Brain (organoid and tissue), 16 donors: ENCODE measurements at places on chromosomes 3 and 15. TPM values are rescaled to one million over a fixed set of nuclear protein-coding genes. Genes with fewer than 3 reads are reported as not detected.

DNA sequence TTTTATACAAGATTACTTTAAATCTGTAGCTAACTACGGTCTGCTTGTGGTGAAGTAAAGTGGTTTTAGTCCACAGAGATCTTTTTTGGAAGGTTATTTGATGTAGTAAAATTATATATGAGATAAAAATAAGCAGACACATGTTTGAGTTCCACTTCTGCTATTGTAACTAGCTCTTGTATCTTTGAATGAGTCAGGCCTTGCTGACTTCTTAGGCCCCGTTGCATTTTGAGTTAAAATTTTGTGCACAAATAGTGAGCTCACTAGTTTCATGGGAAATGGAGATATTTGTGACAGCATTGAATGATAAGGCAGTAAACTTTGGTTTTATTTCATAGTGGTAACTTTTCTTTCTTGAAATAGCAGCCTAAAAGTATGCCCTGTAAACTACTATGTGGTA is 42.6 kb downstream of the ARIH1 start:
- no peak for DNase-seq

DNA sequence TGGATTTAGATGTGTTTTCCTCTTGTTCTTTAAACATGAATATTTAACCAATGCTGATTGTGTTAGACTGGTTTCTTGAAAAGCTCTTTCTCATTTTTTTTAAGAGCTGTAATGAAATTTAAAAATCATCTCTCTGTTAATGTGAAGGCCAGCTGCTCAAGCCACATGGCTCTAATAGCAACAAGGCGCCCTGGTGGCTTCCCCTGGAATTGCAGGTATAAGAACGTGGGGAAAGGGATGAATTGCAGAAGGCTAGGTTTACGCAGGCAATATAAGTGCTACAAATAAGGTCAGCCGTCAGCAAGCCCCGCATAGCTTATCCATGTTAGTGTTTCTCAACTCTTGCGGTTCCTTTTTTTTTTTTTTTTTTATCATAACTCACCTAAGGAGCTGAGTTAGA is 108.5 kb downstream of the SAMMSON start:
- DNase-seq, result no peak

- DNase-seq, result no peak
Measured at GRCh38 chr3:123032057-123032456, 4.5 kb upstream of the SEMA5B start.

- no peak for DNase-seq
Measured at GRCh38 chr3:143825513-143825912, 22.8 kb downstream of the SLC9A9 start.

DNA sequence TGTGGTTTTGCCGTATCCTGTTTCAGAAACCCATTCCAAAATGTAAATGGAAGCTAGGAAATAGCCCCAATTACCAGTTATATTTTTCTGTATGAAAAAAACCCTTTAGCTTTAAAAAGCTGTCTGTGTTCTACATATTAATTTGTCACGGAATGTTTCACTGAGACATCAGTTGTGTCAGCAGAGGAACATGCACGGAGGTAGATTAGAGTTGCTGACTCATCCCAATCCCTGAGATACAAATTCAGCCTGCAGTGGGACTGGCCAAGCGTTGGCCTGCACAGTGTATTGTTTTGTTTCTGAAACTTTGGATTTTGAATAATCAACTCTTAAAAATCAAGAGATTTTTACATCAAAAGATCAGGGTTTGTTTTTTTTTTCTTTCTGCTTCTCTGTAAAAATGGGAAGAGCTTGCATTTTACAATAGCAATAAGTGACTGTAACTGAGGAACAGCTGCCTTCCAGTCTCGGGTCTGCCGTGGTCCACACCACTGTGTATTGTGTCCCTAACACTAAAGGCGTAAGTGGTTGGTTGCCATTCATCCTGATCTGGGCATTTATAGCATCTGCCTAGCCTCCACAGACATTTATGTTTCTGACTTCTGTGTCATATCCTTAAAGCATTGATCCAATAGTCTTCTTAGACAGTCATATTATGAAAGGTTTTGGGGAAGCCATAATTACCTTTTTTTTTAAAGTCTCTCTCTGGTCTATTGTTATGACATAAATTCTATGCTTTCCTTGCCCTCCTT is 218.1 kb downstream of the ADAMTSL3 start:
- DNase-seq, result no peak

DNA sequence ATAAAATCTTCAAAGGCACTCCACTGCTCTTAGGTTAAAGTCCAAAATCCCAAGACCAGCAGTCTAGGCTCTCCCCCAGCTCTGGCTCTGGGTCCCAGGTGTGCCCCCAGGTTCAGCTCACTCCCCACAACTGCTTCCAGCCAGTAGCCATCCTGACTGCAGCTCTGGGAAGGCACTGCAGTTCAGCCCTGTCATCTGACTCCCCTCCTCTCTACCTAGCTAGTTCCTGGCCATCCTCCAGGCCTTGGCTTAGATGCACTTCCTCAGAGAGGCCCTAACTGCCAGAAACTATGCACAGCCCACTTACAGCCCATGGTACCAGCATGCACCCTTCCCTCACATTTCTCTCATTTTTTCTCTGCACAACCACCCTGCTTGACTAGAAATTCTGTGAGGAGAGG is 25.5 kb downstream of the TBC1D2B start:
- DNase-seq, result no peak

DNA sequence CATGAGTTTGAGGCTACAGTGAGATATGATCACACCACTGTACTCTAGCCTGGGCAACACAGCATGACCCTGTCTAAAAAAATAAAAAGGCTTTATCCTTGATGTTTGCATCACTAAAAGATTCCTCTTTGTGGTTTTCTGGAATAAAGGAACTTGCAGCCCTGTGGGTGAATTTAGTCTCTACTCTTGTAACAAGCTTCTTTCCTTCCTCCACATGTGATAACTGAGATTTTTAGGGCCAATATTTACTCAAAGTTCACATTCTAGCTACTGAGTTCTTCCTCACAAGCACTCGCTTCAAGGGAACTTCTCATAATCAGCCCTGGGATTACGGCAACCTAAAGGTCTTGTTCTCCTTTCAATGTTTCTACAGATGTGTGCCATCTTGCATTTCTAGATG is 24.6 kb downstream of the COMMD2 start:
- no peak for DNase-seq

Gene COL8A1
- polyA plus RNA-seq, result 1.4 TPM

DNA sequence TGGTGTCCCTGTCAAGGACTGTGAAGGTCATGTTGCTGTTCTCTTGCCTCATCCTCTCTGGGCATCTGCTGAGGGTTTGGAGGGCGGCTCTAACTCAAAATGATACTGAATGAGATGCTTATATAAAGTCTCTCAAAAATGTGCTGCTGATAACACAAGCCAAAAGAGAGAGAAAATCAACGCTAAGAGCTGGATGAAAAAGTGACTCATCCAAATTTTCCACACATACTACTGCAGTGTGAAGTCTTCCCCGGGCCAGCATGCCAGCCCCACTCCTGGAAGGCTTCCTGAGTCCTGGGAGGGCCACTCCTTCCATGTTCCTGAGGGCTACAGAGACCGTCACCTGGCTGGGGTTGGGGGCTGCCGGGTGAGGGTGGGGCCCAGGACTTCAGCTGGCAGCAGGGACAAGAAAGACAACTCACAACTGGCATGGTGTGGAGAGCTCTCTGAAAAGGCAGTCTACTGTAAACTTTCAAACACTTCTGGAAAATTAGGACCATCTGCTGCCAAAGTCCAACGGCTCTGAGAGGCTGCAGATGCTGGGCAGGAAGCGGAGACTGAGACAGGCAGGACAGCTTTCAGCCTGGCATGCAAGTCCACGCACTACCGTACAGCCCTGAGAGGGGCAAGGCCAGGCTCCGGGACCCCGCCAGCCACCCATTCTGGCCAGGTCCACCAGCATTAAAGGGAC is 200.3 kb downstream of the ADAMTS17 start:
- DNase-seq, result no peak

Gene PATL2
- polyA plus RNA-seq, result 0.31 TPM

GRCh38 chr3:13705702-13706280 is 156.9 kb downstream of the FBLN2 start:
- no peak for DNase-seq

DNA sequence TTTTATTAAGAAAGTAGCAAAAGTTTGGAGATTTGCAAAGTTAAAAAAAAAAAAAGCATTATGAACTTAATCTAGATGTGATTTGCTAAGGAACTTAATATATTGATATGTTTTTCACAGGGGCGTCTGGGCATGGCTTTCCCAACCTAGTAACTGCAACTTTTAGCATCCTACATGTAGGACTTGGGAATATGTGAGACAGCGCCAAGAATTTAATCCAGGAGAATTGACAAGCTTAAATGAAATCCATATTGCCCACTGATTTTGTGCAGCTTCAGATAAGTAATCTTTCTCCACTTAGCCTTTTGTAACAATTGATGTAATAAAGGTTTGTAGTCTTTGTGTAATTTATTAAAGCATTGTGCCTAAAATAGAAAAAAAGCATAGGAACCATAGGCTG is 982 bp upstream of the GABPB1 start:
- DNase-seq, result no peak

DNA sequence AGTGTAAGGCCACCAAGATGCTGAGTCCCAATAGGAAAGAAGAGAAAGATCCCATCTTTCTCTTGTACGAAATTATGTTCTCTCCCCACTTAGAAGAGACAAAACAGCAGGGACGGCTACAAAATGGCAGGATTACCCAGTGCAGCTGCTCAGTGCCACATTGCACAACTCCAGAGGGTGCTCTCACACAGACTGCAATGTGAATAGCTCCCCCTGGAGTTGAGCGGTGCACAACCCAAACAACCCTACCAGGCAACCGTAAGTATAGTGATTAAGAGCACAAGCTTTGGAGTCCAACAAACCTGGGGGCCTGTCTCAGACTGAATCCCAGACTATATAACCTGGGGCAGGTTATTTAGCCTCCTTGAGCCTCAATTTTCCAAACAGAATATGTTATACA is 3.1 kb upstream of the BHLHE40 start:
- peak; percentile 40 for DNase-seq

GRCh38 chr3:120688121-120688520 is 6.1 kb upstream of the HGD start:
- DNase-seq, result no peak

DNA sequence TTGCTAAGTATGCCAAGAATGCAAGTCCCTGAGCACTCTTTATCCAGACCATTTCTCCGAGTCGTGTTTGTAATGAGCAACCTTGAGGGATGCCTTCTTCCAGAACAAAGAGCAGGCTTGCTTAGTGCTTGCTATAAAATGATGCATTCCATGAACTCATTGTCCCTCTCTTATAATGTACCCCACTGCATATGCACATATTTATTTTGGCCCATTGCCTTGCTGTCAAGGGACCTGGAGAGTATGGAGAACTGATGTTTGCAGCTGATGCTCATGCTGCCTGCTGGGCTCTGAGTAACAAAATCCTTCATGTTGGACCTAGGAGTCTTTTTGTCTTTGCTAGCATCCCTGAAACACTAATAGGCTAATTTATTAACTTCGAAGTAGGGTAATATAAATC is 97.8 kb upstream of the AADACL2 start:
- no peak for DNase-seq

DNA sequence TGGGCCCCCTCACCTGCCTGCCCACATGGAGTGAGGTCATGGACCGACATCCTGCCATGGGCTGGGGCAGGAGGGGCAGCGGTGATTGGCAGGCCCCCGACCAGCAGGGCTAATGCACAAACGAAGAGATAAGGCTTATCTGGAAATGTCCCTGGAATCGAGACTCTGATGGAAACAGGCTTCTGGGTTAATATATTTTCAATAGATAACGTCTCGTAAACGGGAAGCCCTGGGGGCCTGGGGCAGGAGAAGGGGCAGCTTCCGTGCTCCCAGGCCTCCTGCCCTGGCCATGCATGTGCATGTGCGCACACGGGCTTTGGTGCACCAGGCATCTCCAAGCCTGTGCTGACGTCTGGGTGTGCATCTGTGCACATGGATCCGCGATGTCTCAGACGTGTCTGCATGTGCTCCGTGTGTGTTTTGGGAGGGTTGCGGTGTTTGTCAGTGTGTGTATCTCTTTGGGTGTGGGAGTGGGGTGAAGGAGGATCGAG is 55.1 kb downstream of the DNAJB8 start:
- DNase-seq, result no peak

Gene KBTBD13
- polyA plus RNA-seq, result not detected

- DNase-seq, result no peak
Measured at GRCh38 chr15:55615445-55615844, 27.3 kb upstream of the PYGO1 start.

- no peak for DNase-seq
Measured at GRCh38 chr3:134468519-134468918, 17.3 kb downstream of the ANAPC13 start.

Gene EXD1
- 0.10 TPM for polyA plus RNA-seq

DNA sequence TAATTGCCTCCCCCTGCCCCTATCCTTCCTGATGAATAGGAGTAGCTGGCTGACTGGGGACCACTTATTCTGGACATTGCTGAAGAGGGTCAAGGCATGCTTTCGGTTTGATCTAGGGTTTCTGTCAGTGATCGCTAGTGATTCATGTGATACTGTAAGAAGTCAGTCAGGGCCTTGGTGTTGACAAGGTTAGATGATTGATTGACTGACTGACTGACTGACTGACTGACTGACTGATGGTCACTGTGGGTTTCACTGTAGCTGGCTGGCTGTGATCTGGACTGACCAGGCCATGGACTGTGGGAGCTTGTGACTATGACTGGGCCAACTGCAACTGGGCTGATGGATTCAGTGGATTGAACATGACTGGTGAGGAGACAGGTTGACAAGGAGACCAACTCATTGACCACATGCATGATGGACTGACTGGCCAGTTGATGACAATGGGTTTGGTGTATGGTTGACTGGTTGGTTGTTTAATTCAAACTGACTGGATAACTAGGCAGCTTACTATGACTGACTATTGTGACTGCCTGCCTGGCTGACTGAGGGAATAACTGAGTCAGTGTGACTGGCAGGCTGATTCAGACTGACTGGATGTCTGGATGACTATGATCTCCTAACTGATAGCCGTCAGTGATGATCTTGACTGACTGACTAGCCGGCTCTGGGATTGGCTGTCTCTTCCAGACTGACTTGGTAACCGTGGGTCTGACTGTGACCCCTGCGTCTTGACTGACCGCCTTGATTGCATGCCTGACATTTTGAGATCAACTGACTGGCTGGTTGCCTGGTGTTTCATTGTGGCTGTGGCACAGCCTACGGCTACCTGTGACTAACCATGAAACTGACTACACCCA is 509.9 kb downstream of the SHQ1 start:
- no peak for DNase-seq

- DNase-seq, result no peak
Measured at GRCh38 chr3:158777161-158777873, 24.5 kb upstream of the MFSD1 start.

GRCh38 chr3:137988982-137989381 is 21.0 kb upstream of the CLDN18 start:
- DNase-seq, result no peak

Gene GPR149
- not detected for polyA plus RNA-seq

Gene LYZL4
- polyA plus RNA-seq, result not detected
